Muscle of back (tissue), 13 donors: ENCODE measurements at places on chromosomes 4 and X.
A peak's percentile ranks its signal among the peaks of the same experiment; 100 is the strongest.

GRCh38 chrX:122777766-122778165 is 406.3 kb upstream of the GRIA3 start:
- no peak for DNase-seq

GRCh38 chrX:22748093-22748999 is 251.4 kb upstream of the DDX53 start:
- DNase-seq: no peak

DNA sequence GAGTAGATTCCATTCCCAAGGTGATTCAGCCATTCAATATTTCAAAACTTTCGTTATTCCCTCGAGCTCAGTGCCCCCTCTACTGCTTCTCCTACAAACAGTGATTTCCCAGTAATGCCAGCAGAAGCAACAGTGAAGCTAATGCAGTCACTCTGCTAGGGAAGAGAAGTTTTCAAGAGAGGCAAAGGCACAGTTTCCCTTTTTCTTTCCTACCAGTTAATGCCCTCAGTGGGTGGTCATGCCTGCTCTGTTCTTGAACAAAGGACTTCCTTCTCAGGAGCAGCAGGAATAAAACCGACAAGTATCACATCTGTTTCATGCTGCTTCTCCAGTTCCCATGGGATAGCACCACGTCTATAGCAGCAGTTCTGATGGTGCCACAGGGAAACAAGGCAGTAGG is 317.2 kb downstream of the TENM3 start:
- DNase-seq: no peak

DNA sequence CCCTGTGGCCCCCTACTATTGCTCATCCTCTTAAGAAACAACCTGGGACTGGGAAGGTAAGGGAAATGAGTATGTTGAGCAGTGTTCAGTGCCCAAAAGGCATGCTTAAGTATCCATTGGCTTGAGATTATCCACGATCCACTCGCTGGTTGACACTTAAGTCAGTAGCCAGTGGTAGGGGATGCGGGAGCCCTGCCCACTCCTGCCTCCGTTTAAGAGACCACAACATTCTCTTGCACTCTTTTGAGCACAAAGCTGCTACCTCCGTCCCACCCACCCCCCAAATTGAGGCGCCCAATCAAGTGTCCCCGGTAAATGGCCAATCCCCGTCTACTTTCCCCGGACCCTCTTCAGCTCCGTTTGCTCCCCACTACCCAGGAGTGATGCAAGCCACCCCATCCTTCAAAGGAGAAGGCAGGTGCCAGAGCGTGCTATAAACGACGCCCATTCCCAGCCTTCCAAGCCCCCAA is 25.0 kb downstream of the UTP14A start:
- DNase-seq: no peak

DNA sequence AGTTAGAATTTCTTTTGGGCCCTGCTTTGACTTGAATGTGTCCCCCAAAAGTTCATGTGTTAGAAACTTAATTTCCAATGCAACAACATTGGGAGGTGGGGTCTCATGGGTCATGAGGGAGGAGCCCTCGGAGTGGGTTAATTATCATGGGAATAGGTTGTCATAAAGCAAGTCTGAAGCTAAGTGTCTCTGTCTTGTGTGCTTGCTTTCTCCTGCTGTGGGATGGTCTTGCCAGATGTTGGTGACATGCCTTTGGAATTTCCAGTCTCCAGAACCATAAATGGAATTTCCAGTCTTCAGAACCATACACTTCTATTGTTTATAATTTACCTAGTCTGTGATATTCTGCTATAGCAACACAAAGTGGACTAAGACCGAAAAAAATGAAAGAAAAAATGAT is 71.6 kb downstream of the RASL11B start:
- no peak for DNase-seq

- peak; percentile 59 for DNase-seq
These were observed 36.9 kb downstream of the PARM1 start for GRCh38 chr4:74969507-74970474.

DNA sequence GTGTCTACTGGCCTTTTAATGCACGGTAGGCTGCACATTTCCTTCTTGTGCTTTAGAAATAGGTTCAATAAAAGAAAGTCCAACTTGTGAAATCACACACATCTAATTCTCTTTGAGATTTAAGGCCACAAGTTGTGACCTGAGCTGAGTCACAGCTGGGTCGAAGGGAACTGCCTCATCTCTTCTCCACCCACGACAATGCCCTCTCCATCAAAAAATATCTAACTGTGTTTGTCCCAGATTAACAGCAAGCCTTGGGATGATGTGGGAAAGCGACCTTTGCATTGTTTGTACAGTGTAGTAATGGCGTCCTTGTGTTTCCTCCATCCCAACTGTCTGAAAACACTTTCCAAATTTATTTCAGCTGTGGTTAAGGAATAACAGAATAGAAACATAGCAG is 168.9 kb downstream of the AMELX start:
- no peak for DNase-seq

GRCh38 chrX:53374222-53374820 is 48.1 kb downstream of the SMC1A start:
- DNase-seq: no peak

- DNase-seq: no peak
These were observed 464.1 kb downstream of the IDS start for GRCh38 chrX:149040873-149041535.

DNA sequence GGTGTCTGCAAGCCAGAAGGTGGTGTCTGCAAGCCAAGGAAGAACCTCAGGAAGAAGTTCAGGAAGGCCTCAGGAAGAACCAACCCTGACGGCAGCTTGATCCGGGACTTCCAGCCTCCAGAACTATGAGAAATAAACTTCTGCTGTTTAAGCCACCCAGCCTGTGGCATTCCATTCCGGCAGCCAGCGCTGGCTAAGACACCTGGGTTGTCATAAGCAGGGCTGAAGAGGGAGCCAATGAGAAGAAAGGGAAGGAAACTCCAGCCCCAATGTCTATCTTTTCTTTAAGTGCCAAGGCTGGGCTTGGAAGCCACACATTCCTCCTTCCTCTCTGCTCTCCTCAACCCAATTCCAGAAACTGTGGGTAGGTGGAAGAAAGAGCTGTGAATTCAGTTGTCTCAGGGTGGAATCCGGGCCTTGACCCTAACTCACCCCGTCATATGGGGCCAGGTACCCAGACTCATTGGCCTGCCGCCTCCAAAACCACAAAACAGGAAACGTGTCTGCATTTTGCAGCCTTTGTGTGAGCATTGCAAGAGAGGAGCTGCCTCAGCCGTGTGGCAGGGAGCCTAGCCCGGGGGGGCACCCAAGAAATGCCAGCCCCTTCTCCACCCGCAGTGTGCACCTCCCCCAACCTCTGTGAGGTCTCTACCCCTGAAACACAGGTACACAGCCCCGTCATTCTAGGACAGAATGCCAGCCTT is 26.8 kb downstream of the CRMP1 start:
- DNase-seq: no peak

DNA sequence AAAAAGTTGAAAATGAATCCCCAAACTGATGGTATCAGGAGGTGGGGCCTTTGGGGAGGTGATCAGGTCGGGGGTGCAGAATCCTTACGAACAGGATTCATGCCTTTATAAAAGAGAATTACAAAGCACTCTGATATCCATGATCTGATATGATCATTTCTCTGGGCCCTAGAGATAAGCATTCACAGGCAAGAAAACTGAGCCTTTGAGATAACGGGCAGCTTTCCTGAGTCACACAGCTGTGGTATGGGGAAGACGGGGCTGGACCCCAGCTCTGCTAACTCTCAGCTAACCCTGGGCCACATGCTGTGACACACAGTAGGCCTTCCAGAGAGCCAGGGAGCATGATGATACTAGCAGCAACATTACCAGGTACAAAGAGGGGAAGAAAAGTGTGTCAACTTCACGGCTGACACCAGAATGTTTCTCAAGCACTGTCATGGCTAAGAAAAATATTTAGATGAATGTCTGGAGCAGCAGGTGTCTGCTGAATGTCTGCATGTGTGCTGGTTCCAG is 85.1 kb downstream of the SLC2A9 start:
- no peak for DNase-seq

- DNase-seq: no peak
These were observed 772.9 kb upstream of the SLIT2 start for GRCh38 chr4:19478791-19479190.

- peak; percentile 4 for DNase-seq
These were observed 35.1 kb upstream of the TACR3 start for GRCh38 chr4:103754844-103755243.

DNA sequence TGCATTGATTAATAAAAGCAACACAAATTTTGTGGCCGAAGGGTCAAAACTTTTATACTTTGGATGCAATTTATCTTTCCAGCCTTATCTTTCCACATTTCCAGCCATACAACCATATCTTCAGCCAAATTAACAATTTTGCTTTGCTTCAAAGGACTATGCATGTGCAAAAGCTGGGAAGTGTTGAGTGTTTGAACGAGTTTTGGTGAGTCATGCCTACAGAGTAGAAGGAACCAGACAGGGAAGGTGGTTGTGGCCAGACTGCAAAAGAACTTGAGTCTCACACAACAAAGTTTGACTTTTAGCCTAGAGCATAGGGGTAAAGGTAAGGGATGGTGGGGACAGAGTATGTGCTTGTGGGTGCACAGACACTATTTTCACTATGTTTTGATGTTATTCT is 53.0 kb upstream of the GABRA2 start:
- DNase-seq: no peak

DNA sequence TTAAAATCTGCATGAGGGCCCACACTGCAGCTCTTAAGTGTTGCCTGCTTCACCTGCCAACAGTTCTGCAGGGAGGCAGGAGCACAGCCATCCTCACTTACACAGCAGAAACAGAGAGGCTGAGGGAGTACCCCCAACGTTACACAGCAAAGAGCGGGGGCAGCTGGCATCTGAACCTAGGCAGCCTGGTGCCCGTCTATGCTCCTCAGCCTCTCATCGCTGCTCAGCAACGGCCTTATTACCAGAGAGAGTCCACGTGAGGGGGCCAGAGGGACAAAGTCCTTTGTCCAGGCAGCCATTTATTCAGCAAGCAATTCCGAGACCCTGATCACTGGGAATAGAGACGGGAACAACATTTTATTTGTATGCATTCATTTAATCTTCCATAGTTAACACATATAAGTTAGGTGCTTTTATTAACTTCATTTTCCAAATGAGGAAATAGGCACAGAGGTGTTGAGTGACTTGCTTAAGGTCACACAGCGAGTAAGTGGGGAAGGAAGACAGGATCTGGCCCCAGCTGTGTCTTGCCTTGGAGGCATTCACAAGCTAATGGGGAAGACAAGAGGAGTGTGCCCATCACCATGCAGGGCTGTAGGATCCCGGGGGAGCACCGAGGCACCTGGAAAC is 52.2 kb upstream of the SORCS2 start:
- no peak for DNase-seq

DNA sequence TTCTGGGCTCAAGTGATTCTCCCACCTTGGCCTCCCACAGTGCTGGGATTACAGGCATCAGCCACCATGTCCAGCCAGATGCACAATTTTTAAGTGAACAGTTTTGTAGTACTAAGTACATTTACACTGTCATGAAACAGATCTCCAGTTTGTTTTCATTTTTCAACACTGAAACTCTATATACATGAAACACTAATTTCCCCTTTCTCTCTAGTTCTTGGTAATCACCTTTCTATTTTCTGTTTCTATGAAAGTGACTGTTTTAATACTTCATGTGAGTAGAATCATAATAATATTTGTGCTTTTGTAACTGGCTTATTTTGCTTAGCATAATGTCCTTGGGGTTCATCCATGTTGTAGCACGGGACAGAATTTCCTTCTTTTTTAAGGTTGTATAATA is 237.4 kb downstream of the CAMK2D start:
- no peak for DNase-seq

DNA sequence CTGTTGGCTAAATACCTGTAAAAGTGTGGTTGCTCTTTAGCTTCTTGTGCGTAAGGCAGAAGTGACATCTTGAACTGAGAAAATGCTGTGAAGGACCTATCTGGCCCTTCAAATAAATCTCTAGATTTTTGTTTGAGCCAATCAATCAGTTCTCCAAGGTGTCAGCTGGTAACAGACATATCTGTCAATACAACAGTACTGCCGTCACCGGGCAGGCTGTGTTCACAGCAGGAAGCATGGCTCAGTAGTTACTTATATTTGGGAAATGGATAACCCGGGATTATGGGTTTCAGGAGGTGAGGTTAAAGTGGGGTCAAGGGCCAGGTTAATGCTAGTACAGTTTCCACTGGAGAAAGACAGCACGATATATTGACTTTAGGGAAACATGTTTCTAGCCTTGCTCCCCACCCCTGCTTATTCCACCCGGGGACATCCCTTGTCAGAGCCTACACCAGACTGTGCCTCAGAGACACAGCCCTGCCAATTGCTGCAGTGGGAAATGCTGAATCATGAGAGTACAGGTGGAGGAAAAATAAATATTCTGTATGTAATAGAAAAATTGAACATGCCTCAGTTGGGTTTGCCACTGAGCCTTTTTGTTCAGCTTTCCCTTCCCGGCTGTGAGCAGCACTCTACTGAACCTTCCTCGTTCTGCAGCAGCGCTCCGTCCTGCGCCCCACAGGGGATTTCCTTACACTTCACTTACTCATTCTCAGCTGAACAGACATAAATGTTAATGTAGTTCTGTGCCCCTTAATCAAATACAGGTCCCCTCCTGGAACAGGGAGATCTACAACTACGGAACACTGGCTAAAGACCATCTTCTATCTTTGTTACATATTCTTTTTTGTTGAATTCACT is 121.1 kb downstream of the MGST2 start:
- DNase-seq: no peak

- no peak for DNase-seq
These were observed 165.1 kb upstream of the ATP6AP2 start for GRCh38 chrX:40415675-40416074.

- DNase-seq: peak; percentile 54
These were observed 132.8 kb upstream of the FUNDC1 start for GRCh38 chrX:44675362-44676024.

DNA sequence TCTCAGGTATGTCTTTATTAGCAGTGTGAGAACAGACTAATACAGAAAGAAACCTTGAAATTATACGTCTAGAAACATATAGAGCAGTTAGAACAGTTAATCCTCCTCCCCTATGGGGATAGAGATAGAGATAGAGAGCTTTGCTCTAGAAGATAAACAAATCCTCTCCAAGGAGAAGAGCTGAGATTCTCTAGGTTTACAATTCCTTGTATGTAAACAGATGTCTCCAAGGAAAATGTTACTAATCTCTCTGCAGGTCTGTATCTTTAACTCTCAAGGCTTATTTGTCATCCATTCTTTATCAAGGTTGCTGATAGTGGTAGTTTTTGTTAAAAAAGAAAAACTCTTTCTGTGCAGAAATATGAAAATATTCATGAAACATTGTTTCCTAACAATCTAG is 282.1 kb upstream of the GIMD1 start:
- no peak for DNase-seq

GRCh38 chr4:153385784-153386183 is 41.3 kb downstream of the MND1 start:
- no peak for DNase-seq

DNA sequence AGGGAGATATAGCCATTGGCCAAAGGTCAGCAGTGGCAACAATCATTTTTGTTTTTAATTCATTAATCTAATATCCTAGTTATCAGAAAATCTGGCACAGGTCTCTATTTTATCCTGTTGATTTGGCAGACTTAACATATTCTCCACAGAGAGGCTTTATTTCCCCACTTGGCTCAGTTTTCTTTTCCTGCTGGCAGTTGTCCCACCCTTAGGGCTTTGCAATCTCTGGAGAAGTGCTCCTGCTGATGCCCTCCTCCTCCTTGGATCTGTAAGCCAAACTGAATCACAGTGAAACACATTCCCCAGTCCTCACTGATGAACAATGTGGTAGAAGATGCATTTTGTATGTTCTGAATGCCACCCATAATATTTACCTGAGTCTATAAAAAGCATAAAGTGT is 889.7 kb downstream of the PDHA2 start:
- no peak for DNase-seq
